Neural crest cell (in vitro differentiated cells): ENCODE measurements at places on chromosomes 3 and 15.
A peak's percentile ranks its signal among the peaks of the same experiment; 100 is the strongest.

DNA sequence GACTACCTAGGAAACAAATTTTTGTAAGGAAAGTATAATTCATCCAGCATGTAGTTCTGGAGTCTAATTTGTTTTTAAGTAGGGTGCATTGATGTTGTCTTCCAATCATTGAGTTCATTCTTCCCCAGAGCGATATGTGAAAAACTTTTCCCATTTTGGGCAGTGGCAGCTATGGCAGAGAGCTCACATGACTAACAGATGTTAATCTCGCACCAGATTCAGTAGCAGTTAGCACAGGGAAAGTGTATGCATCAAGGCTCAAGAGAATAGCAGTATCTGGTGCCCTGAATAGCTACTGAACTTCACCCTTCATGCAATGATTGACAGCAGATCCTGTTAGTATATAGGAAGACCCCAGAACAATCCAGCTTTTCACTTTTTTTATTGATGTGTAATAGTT is 46.3 kb upstream of the TCAIM start:
- no peak for DNase-seq

- DNase-seq, result no peak
Observed at GRCh38 chr15:52308446-52309153, 13.0 kb upstream of the MYO5C start.

- no peak for DNase-seq
Observed at GRCh38 chr15:69718436-69718835, 265.8 kb downstream of the RPLP1 start.

GRCh38 chr3:179309225-179310078 is 13.4 kb upstream of the ZNF639 start:
- no peak for DNase-seq

DNA sequence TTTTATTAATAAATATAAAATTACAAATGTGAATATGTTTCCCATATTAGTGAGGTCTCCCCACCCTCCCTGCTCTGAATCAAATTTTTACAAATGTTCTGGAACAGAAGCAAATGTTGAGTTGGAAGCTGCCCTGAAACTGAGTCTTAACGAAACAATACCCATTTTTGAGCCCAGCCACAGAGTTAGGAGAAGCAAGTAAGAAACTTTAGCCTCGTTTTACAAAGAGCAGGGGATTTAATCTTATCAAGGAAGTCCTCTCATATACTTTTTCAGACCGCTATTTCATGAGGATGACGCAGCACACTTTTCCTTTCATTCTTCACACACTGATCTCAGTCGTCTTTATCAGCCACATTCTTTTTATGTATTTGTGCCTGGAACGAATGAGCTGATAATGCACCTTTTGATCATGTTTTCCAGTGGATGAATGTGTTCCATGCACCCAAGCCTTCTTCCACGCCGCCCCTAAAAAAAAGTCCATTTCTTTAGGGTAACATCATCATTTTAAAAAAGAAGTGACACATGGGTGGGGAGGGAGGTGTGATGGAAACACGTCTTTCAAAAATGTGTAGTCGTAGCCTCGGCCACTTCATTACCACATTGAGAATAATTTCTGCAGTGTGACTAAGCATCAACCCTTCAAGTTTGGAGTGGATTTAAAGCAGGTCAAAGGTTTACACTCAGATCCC is 48.1 kb downstream of the SETMAR start:
- DNase-seq, result no peak

DNA sequence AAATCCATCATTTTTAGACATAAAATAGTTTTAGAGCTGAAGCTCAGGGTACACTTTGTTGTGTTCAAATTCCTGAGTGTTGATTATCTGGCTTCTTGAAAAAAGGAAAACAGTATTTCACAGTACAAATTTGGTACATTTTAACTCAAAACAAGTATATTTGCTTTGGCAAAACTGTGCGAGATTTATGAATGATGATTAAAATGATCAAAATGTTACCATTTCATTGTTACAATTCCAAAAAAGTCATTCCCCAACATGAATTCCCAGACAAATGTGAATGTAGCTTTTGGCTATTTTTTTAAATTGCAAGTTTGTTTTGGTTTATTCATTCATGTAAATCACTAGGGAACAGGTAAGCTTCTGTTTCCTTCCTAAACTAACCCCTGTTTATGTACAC is 347.4 kb upstream of the DCBLD2 start:
- DNase-seq, result no peak

- no peak for DNase-seq
Observed at GRCh38 chr3:105791131-105791530, 77.7 kb downstream of the CBLB start.

DNA sequence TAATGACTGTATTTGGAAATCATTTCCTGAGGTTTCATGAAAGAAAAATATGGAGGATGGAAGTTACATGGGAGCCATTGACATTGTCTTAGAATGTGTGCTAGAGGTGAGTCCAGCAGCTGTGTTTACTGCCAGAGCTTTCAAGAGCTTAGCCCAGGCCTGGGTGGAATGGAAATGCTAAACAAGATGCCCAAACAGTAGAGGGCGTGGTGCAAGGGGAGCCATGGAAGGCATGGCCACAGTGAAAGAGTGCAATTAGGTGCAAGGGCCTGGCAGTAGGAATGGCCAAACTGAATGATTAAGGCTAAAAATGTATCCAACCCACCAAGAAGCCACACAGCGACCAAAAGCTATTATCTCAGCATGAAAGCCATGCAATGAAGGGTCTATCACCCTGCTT is 257.7 kb upstream of the NR2F2 start:
- DNase-seq, result no peak

GRCh38 chr15:79901958-79902357 is 5.1 kb upstream of the MTHFS start:
- DNase-seq, result no peak

- no peak for DNase-seq
Observed at GRCh38 chr15:56053046-56053400, 59.6 kb upstream of the NEDD4 start.

- no peak for DNase-seq
Observed at GRCh38 chr3:53994986-53995603, 103.4 kb upstream of the SELENOK start.

DNA sequence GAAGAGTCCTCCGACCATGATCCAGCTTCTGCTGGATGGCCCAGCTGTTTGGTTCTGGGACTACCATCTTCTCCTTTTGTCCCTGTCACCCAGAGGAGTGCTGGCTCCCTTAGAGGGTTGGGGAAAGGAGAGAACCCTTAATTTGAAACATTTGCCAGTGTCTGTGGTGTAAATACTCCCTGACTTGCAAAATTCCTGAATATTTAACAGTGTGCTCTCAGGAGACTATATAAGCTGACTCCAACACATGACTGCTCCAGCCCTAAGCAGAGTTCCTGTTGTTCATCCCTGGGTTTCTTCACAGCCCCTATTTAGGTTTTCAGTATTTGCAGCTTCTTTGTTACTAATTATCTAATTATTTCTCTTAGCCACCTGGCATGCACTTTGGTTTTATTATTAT is 133.1 kb downstream of the CPNE4 start:
- DNase-seq, result no peak

DNA sequence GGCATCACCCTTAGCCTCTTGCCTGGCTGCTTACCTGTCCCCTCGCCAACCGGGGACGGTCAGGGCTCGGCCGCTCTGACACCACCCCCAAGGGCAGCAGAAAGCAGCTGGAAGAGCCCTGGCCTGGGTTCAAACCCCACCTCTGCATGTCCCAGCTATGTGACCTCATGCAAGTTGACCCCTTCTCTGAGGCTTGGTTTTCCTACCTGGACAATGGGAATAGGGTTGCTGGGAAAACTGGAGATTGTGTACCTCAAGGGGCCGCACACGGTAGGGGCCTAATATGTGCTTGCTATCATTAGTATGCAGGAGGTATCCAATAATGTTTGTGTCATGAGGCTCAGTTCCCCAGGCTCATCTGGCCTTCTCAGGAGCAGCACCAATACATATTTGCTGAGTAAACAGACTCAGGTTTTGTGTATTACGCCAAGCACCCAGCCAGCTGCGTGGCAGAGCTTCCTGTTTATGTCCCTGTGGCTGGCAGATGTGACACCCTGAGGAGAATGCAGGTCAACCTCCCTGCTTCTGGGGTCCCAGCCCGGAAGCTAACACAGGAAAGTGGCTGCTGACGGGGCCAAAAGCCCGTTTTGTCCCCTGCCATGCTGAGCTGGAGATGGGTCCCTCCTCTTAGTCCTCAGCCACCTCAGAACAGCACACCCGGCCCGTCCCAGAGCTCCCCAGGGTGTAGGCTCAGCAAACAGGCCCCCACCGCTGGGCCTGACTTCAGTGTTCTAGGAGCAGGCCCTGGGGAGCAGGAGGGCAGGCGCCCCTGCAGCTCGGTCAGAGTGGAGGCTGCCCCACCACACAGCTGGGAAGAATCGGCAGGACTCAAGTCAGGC is 29.7 kb downstream of the PLXND1 start:
- DNase-seq, result no peak

- DNase-seq, result no peak
Observed at GRCh38 chr3:117893001-117893400, 1141.6 kb downstream of the IGSF11 start.

- DNase-seq, result no peak
Observed at GRCh38 chr3:94036909-94037507, 8.6 kb upstream of the STX19 start.

- DNase-seq, result no peak
Observed at GRCh38 chr15:70017025-70017424, 80.7 kb downstream of the TLE3 start.

DNA sequence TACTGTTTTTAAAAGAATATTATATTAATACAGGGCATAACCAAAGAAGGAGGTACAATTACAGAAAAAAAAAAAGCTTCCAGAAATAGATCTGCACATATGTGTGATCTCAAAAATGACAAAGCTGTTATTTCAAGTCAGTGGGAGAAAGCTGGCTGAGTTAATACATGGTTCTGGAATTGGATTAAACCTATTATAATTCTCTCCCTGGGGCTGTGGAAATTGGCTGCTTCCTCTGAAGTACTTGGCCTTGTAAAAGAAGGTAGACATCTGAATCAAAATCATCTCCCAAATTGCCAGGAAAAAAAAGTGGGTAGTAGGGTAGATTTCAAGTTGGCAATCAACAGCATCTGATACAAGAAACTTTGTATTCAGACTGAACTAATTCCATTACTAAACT is 723.9 kb upstream of the ALCAM start:
- DNase-seq, result no peak

DNA sequence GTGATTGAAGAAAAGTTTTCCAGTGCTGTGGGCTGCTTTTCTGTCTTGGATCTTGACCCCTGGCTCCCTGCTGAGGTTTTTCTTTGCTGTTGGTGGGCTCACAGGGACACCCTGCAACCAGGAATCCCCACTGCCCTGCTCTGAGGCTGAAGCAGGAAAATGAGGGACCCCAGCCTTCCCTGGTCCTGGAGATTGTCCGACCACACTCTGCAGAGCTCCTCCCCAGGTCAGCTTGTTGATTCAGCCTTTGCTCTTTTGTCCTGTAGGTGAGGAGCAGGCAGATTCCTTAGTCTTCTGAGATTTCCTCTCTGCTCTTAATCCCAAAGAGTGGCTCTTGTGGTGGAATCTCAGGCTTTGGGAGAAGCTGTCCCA is 194.5 kb downstream of the RPLP1 start:
- no peak for DNase-seq

GRCh38 chr3:29065211-29065785 is 215.6 kb upstream of the RBMS3 start:
- DNase-seq, result peak; percentile 17

DNA sequence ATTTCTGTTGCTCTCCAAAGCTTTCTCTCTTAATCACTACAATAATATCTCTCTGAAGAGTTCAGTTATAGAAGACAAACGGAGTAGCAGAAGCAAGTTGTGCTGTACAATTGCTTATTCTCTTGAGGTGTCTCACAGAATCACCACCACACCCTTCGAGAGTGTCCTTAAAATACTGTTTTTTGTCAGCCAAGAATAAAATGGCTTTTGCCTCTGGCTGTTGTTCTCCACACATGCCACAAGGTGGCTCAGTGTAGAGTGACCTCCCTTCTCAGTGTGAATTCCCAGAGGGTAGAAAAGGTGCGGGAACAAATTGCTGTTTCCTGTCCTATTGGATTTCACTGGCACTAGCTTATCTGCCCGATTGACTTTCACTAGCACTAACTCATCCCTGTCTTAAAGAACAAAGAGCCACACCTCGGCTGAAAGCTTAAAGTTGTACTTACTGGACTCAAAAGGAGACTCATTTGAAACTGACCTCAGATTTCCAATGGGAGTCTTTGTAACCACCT is 134.2 kb upstream of the SATB1 start:
- DNase-seq, result peak; percentile 30

DNA sequence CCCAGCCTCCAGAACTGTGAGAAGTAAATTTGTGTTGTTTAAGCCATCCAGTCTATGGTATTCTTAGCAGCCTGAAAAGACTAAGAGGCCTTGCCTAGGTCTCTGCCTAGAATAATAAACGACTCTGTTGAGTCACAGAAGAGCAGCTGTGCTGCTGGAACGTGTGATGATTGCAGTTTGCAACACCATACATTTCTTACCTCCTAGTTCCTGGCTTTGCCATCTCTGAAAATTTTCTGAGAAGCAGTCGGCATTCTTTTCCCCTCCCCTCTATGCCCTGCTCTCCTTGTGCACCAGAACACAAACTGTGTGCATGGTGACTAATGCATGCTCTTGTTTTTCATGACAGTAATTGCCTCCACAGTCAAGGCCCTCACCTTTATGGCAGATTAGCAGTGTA is 301.3 kb downstream of the IL20RB start:
- no peak for DNase-seq

GRCh38 chr3:126858887-126859286 is 124.0 kb upstream of the PLXNA1 start:
- no peak for DNase-seq

DNA sequence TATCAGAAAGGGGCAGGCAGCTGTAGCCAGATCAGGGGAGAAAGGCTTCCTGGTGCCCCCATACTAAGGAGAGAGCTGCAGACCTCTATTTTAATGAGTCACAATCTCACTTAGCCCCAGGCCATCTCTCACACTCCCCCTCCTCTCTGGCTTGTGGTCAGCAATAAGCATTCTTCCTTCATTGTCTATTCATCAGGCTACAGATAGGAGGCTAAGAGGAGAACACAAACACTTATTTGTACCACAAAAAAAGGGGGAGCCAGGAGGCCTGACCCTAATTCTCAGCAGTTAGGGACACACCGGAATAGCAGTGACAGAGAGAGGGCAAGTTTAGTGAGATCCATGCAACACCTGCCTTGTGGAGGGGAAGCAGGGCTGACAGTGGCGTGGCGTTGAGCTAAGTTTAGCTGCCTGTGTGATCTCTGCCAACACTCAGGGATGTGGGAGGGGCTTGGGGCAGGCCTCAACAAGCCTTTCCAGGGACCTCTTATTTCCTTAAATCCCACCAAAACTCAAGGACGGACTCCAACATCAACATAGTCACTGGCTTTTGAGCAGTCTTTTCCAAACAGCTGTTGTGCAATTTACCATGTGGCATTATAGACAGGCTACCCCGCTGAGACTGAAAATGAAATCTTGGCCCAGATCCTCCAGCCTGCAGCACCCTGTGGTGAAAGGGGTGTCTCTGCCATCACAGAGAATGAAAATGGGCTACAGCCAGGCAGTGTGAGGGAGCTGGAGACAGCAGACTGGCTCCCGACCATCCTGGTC is 191.9 kb upstream of the TSC22D2 start:
- peak; percentile 21 for DNase-seq

DNA sequence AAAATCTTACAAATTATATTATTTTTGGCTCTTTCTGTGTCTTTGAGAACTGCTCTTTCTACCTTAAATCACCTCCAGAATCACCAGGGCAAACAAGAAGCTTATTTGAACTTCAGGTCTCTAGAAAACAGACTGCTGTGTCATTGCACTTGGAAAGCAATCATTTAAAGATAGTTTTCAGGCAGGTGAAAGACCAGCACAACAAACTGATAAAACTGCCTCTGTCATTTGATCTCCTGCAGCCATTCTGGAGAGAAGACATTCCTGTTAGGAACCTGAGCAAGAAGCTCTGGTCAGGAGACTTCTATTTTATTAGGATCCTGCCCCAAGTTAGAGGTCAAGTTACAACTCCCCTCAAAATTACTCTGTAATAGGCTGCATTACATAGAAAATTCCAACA is 50.7 kb upstream of the AP4E1 start:
- no peak for DNase-seq
